ENCODE measurements at places on chromosomes 1 and 21.
A peak's percentile ranks its signal among the peaks of the same experiment; 100 is the strongest.

GRCh38 chr1:50369830-50370229 lies 53.4 kb downstream of the DMRTA2 start:
- no peak for DNase-seq

- DNase-seq, result no peak
Observed at GRCh38 chr1:95371666-95372282, 137.8 kb downstream of the RWDD3 start.

DNA sequence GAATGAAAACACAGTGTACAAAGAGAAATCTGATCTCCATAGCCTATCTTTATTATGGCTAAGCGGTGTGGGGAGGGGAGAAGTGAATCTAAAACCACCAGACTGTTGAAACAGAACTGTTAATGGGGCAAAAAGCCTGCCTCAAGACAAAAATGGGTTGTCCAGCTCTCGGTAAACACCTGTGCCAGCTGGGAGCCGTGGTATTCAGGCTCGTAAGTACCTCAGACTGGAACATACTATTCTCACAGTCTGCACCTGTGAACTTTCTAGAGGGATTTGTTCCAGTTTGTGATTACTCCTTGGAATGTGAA lies 42.7 kb upstream of the ATP1A1 start:
- DNase-seq, result no peak

DNA sequence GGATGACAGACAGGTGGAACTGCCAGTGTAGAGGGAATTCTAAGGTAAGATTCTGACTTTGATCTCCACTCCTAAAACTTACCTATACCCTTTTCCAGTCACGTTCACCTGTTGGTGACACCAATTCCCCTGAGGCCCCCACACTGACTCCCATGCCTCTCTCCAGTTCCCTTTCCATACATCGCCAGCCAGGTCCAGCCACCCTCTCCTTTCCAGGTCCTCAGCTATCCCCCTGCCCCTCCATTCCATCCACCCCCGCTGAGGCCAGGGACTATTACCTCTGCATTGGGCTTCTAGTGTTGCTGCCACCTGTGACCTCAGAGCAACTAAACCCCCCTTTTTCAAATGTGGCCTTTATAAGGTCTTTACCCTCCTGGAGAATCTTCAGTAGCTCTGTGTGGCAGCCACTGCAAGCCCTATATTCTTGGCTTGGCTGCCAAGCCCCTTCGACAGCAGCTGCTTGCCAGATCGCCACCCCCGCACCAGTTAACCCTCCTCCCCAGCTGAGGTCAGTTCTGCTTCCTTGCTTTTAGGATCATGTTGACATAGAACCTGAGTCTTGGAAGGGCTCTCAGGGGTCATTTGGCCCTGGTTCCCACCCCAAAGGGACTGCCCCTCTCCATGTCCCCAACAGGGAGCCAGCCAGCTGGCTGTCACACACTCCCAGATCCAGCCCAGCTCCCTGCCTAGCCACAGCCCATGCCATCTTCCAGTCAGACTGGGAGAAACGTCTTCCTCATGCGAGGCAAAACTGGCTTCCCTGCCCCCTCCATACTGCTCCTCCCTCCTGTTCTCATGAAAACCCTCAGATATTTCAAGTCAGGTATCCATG lies 14.7 kb downstream of the CSF1 start:
- DNase-seq, result no peak

DNA sequence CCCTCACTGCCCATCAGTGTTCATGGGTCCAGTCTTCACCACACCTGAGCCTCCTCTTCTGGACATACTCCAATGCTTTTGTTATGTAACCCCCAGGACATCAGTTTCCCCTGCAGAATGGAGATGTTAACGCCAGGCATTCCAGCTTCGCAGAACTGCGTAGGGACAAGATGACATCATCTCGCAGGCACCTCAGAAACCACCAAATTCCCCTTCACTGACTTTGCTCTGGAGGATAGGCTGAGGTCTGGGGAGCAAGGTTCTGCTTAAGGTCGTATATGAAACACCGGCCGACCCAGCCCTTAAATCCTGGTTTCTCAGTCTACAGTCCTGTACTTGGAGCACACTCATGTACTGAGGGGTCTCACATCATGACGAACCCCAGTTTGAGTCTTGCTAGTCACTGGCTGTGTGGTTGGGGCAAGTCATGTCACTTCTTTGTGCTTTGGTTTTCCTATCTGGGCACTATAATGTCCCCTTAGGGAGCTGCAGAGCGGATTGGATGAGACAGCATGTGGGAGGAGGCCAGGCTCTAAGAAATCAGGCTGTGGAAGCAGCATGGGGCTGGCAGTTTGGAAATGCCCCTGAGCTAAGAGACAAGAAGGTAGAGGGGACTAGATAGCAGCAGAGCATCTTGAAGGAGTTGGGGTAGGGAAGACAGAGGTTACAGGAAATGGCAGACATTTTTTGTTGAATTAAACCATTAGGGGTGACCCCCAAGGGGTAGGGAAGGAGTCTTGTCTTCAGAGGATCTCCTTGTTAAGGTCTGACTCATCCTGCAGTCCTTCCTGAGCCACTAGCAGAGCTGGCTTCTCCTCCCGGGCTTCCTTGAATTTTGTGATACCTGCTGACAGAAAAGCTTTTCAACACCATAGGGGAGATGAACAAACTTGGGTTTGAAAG lies 138.3 kb downstream of the FOXD2 start:
- no peak for DNase-seq

- no peak for DNase-seq
Observed at GRCh38 chr1:8740034-8740449, 77.4 kb downstream of the RERE start.

DNA sequence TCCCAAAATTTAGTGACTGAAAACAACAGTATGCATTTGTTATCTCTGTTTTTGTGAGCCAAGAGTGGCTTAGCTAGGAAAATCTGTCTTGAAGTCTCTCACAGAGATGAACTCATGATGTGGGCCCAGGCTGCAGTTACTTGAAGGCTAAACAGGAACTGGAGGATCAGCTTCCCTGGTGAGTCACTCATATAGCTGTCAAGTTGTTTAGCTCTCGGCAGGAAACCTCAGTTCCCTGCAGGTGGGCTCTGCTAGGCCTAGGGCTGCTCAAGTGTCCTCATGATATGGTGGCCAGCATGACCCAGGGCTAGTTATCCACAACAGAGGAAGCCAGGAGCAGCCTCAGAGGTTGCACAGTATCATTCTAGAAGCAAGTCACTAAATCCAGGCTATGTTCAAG lies 30.2 kb upstream of the DDX59 start:
- DNase-seq, result no peak

- no peak for DNase-seq
Observed at GRCh38 chr1:219126377-219126776, 47.3 kb upstream of the LYPLAL1 start.

DNA sequence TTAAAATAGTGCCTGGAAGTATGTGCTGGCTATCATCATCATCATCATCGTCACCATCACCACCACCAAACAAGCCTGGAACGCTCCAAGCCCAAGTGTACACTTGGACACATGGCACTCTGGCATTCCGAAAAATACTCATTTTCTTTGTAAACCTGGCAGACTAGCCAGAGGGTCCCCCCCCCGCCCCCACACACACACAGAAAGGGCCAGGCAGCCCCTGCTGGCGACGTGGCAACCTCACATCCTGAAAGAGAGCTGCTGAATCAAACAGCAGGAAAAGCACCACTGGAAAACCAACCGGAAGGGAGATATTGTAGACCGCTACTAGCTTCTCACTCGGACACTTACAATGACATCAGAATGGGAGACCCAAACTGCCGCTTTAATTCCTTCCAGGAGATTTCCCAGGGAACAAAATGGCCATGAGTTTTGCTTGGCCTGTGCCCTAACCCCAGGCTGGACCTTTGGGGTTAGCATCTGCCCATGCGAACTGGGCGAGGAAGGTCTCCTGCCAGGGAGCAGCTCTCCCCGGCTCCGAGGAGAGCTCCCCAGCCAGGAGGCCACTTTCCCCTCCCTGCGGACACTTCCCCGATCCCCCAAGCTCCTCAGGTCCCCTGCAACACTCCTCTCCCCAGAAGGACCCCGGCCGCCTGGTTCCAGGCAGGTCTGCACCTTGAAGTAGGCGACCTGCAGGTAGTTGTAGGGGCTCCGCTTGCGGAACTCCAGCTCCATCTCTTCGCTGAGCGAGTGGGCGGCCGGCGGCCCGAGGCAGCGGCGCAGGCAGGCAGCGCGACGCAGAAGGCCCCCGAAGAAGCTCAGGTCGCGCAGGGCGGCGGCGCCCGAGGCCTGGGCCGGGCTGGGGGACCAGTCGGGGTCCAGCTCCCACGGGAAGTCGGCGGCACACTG lies 742 bp downstream of the P3H1 start:
- peak; percentile 62 for DNase-seq

GRCh38 chr1:21261551-21262292 lies 28.5 kb downstream of the ECE1 start:
- peak; percentile 42 for DNase-seq

- no peak for DNase-seq
Observed at GRCh38 chr1:239125027-239125426, 261.3 kb upstream of the CHRM3 start.

DNA sequence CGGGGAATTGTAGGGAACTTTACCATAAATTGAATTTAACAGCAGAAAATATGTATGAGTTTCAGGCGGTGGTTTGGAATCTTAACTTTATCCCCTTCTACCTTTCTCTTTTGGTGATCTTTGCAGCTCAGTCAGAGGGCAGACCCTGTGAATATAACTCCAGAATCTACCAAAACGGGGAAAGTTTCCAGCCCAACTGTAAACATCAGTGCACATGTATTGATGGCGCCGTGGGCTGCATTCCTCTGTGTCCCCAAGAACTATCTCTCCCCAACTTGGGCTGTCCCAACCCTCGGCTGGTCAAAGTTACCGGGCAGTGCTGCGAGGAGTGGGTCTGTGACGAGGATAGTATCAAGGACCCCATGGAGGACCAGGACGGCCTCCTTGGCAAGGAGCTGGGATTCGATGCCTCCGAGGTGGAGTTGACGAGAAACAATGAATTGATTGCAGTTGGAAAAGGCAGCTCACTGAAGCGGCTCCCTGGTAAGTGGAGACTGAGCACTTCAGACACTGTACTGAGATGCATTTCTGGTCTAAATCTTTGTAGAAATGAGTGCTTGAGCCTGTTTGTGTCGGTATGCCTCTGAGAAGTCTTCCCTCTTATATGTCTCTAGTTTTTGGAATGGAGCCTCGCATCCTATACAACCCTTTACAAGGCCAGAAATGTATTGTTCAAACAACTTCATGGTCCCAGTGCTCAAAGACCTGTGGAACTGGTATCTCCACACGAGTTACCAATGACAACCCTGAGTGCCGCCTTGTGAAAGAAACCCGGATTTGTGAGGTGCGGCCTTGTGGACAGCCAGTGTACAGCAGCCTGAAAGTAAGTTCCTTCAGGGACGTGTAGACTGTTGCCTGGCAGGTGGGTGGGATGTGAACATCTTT lies 1.5 kb downstream of the CCN1 start:
- no peak for DNase-seq

GRCh38 chr1:180558664-180559063 lies at the start of gene OVAAL:
Gene OVAAL, plus strand, starts transcription at chr1:180558964.
- DNase-seq, result no peak

DNA sequence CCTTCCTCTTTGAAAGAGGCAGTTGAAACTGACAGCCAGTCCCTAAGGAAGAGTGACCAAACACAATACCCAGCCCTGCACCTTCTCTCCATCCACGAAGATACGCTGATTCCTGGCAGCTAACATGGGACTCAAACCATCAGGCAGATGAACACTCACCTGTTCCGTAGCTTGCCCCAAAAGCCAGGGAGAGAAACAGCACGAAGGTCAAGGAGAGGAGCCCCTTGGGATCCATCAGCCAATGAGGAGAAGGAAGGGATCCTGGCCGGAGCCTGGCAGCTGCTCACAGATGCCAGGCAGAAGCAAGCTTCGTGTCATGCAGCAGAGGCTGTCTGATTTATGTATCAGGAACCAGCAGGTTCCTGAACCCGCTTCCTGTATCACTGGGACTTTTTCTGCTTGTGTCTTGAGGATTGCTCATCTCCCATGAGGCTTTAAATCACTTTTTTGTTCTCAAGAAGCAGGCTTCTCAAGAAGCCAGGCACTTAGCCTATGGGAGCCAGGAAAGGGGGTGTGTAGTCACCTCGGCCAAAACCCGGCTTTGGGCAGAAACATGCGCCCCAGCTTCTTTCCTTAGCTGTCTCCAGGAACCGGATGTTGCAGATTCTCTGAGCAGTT lies at the start of gene SLAMF1:
Gene SLAMF1 (minus strand): TSS at position 334 of the 618 bp plus-strand sequence. CDS start 99 bp downstream, at position 235.
- DNase-seq, result peak; percentile 58

DNA sequence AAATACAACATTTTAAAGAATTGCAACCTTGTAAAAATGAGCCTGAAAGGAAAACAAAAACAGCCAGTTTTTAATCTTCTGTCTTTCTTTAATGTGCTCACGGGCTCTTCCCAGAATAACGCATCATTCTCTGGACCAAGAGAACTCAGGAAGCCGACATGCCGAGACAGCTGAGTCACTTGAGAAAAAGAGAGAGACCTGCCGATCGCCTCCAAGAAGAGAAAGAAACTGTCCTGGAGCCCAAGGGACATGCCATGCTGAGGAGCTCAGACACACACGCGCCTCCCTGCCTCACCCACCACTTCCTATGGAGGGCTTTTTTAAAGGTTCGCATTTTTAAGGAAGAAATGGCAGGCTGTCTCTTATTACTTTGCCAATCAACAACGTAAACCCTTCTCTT lies 176.4 kb downstream of the ZNF281 start:
- no peak for DNase-seq

DNA sequence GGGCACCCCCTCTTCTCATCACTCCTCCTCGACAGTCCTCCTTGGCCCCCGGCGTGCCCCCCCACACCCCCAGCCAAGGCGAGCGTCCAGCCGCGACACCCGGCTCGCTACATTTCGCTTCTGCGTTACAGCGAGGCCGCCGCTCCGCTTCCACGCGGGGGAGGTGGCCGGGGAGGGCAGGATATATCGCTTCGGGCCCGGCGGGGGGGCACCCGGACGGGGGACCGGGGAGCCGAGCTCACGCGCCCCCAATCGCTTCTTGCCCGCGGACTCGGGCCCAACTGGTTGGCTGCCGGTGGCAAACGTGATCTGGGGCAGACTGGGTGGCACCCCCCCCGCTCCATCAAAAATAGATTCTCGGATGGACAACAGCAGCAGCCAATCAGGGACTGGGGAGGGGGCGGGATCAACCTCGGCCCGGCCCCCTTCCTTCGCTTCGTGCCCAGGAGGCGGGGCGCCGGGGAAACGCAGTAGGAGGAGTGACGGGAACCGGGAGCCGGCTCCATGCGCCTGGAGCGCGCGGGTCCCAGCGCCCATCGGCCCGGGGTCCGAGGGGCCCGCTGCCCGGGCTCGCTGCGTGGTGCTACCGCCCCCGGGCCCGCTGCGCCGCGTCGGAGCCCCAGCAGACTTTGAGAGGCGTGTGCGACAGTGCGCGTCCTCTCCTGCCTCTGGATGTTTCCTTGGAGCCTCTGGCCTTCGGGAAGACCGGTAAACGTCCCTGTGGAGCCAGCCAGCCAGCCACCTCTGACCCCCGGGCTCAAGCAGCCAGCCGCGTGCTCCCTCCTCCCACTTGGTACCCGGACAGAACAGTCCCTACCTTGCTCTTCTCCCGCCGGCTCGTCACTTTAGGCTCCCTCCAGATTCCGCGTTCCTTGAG lies at the start of gene SLC41A1:
Gene SLC41A1 (minus strand): TSS at position 321 of the 877 bp plus-strand sequence. CDS start 2,757 bp downstream, outside the sequence.
- peak; percentile 91 for DNase-seq
